Esophagus muscularis mucosa (tissue), 4 donors: ENCODE measurements at places on chromosomes 1 and 21. TPM values are rescaled to one million over a fixed set of nuclear protein-coding genes. Genes with fewer than 3 reads are reported as not detected.

DNA sequence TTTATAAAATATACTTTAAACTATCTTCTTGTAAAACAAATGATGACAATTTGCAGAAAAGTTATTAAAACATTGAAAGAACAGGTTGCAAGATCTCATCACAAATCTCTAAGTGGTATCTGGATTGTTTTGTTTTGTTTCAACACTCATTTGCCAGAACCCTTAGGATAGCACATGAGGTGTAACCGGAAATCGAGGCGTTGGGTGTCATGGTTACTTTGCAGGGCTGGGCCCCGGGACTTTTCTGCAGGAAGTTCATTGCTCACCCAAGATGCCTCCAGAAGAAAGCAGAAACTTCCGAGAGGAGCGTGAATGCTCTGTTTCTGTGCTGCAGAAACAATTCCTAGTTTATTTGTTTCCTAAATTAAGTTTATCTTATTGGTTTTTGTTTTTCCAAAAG lies 2.5 kb downstream of the DISC1 start:
- no peak for DNase-seq

DNA sequence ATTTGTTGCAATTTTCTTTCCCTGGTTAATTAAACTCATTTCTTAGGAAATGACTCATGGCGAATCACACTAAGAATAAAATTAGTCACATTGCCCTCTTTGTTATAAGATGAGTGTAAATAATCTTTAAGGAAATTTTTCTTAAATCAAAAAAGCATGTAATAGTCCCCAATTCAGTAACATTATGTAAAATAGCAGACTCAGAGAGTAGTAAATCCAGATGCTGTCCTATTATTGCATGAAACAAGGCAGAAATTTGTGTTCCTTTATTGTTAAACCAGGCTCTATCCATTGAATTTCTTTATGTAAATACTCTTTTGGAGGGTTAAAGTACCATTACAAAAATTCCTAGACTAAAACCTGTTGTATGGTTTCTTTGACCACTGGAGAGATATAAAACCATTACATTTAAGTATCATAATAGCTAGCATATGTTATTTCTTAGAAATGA lies 154.5 kb upstream of the C1orf87 start:
- DNase-seq, result no peak

Gene LEFTY1
- total RNA-seq, result 0.33 TPM

Gene JAM2
- total RNA-seq, result 51.1 TPM

Gene CA6
- not detected for total RNA-seq

Gene KDM5B
- 34.9 TPM for total RNA-seq

GRCh38 chr1:199113265-199113869 lies 474.5 kb downstream of the PTPRC start:
- no peak for DNase-seq

Gene CLCNKA
- total RNA-seq, result 0.42 TPM

DNA sequence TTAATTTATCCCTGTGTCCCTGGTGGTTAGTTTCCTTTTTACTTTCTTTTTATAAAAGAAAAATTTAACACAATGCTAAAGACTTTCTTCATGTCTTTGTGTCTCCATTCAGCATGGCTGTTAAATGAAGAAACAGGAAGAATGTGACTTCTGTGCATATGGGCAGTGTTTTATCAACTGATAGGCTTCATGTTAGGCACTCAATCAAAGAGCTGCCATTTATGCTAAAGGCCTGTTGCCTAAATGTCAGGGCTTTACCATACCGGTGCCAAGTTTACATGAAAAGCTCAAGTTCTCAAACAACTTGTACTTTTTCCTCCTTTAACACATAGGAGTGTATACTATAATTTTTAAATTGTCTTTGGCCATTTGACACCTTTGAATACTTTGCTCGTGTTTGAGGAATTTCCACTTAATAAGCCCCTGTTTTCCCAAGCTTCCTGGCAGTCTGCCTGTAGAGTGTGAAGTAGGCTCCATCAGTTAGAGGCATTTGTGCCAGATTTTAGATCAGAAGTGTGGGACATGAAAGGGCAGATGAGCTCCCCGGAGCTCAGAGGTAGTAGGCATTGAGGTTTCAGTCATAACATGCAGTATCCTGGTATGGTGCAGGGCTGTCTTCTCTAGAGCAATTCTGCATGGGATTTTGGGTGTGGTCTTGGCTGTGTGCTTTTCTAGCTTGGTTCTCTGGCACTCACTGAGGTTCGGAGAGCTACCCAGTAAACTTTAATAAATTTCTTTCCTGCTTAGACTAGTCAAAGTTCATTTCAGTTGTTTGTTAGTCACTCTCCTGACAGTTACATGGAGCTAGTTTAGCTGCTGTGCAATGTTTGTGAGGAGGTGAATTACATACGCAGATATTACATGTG lies 119.0 kb downstream of the LEPR start:
- DNase-seq, result no peak

- DNase-seq, result no peak
Measured at GRCh38 chr1:80225510-80225909, 1219.0 kb upstream of the ADGRL4 start.
